Large intestine (tissue), 12 donors: ENCODE measurements at places on chromosomes 13 and 19. TPM values are rescaled to one million over a fixed set of nuclear protein-coding genes. Genes with fewer than 3 reads are reported as not detected.

DNA sequence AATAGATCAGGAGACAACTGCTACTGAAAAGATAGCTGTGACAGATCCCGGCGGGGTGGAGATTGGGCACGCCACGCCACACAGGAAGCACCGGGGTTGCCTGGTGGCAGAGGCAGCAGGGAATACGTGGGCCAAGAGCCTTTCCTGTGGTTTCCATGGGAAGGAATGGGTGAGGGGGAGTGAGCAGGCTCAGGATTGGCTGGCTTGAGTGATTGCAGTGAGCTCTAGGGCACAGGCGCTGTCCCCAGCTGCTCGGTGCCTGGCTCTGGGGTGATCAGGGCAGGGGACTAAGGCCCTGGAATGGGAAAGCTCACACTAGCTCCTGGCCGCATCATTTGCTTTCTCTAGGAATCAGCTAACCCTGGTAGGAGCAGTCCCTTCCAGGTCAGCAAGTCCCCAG is 166.1 kb downstream of the USP12 start:
- DNase-seq: no peak
- H3K4me3 ChIP-seq: no peak overlapping the region
- H3K4me1 ChIP-seq: peaks cover 12% of the 10 kb centered on the region
- H3K27ac ChIP-seq: no peak overlapping the region
- no peaks in the 10 kb centered on the region for H3K36me3 ChIP-seq

DNA sequence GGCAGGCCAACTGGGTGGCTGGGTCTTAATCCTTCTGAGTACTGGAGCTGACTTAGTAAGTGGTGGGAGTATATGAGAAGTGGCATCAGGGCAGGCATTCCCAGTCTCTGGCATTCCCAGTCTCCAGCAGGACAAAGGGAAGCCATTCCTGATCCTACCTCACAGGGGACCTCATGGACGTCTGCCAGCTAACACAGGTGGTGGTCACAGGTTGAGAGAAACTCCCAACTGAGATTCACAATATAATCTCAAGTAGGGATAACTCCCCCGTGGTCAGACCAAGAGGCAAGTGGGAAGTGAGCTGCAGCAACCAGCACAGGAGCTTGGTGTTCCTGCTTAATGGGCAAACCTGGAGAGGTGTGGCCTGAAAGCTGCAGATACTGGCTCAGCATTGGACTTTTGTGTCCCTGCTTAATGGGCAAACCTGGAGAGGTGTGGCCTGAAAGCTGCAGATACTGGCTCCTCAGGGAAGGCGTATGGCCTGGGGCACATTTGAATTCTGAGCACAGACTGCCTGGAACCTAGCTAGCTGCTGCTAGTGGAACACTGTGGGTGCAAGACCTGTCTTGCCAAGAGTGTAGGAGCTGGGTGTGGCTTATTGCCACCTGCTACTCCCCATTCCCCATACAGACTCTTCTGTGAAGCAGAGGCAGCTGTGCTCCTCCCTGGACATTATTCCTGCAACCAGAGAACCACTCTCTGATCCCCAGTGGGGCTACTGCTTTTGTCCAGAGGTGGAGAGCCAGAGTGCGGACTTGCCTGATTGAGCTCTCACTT is 25.9 kb upstream of the OR10H2 start:
- no peak overlapping the region for H3K4me3 ChIP-seq
- H3K27ac ChIP-seq: peak overlapping the region; percentile 73
- no peaks in the 10 kb centered on the region for H3K27me3 ChIP-seq
- DNase-seq: peak; percentile 54
- H3K4me1 ChIP-seq: peaks cover 9% of the 10 kb centered on the region

DNA sequence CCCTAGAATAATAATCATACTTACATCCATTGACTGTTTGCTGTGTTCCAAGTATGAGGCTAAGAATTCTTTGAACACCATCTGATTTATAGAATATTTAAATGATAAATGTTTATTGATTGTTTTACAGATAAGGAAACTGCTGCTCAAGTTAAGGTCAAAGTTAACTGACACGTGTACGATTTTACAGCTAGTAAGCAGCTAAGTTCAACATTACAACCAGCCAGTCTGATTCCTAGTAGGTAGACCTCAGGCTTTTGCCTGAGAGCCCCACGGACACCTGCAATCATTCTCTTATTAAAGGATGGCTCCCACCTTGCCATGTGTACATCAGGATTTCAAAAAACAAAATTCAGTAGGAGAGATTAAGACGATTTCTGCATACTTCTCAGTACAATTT is 141.9 kb downstream of the SPRY2 start:
- H3K4me1 ChIP-seq: no peaks in the 10 kb centered on the region
- H3K27me3 ChIP-seq: no peaks in the 10 kb centered on the region
- no peak for DNase-seq
- H3K27ac ChIP-seq: no peak overlapping the region

The IRGC gene
- polyA plus RNA-seq: 0.03 TPM

The LACC1 gene
- 12.6 TPM for polyA plus RNA-seq

The HCST gene
- 11.1 TPM for polyA plus RNA-seq

The GJA3 gene
- 0.13 TPM for polyA plus RNA-seq

- peaks cover 37% of the 10 kb centered on the region for H3K27me3 ChIP-seq
- no peaks in the 10 kb centered on the region for H3K36me3 ChIP-seq
- DNase-seq: no peak
- peaks cover 10% of the 10 kb centered on the region for H3K4me1 ChIP-seq
Observed at GRCh38 chr19:2488405-2488941, 12.5 kb downstream of the GADD45B start.

DNA sequence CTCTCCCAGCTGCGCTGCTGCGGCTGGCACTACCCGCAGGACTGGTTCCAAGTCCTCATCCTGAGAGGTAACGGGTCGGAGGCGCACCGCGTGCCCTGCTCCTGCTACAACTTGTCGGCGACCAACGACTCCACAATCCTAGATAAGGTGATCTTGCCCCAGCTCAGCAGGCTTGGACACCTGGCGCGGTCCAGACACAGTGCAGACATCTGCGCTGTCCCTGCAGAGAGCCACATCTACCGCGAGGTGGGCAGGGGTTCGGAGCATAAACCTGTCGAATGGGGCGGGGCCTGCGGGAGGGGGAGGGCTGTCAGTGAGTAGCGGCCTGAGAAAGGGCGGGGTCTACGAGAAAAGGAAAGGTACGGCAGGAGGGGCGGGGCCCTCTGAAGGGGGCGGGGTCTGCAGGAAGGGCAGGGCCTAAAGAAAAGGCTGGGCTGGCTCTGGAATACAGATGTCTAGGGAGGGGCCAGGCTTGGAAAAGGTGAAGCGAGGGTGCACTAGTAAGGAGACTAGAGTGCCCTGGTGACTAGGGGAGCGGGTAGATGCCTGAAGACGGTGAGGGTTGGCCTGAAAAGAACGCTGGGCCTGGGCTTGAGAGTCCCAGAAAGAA is 3.6 kb downstream of the CD37 start:
- peaks cover 4% of the 10 kb centered on the region for H3K4me1 ChIP-seq
- H3K36me3 ChIP-seq: peaks cover 15% of the 10 kb centered on the region
- peak overlapping the region; percentile 18 for H3K4me3 ChIP-seq
- no peak overlapping the region for H3K27ac ChIP-seq

- H3K27me3 ChIP-seq: no peaks in the 10 kb centered on the region
- no peak overlapping the region for H3K4me3 ChIP-seq
- H3K4me1 ChIP-seq: no peaks in the 10 kb centered on the region
- H3K27ac ChIP-seq: no peak overlapping the region
- DNase-seq: no peak
- H3K36me3 ChIP-seq: no peaks in the 10 kb centered on the region
Observed at GRCh38 chr19:39745643-39746042, 7.8 kb upstream of the CLC start.

- H3K36me3 ChIP-seq: no peaks in the 10 kb centered on the region
- H3K4me3 ChIP-seq: no peak overlapping the region
- no peak overlapping the region for H3K27ac ChIP-seq
- H3K27me3 ChIP-seq: no peaks in the 10 kb centered on the region
Observed at GRCh38 chr19:42653841-42654240, 59.1 kb upstream of the CEACAM8 start.

The CABP5 gene
- polyA plus RNA-seq: not detected
